ENCODE measurements at places on chromosomes 5 and 9.

DNA sequence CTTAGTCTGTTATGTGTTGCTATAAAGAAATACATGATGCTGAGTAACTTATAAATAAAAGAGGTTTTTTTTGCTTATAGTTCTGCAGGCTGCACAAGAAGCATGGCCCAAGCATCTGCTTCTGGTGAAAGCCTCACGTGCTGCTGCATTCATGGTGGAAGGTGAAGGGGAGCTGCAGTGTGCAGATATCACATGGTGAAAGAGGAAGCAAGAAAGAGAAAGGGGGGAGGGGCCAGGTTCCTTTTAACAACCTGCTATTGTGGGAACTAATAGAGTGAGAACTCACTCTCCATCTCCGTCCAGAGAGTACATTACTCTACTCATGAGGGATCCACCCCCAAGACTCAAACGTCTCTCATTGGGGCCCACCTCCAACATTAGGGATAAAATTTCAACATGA lies 12.5 kb upstream of the PARP8 start:
- DNase-seq, result no peak

DNA sequence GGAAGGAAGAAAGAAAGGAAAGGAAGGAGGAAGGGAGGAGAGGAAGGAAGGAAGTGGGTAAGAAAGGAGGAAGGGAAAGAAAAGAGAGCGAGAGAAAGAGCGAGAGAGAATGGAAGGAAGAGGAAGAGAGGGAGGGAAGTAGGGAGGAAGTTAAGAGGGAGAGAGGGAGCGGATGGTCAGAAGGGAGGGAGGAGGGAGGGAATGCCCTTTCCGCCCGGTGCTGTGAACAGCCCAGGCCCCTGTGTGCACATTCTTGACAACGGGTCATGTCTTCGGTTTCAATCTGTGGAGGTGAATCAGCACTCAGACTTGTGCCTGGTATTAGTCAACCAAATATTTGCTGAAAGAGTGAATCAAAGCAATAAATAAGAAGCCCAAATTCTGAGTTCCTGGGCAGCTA lies 39.2 kb downstream of the PRUNE2 start:
- no peak for DNase-seq

GRCh38 chr5:10537624-10538023 lies 26.2 kb upstream of the ANKRD33B start:
- no peak for DNase-seq

GRCh38 chr5:154850255-154851062 lies at the start of gene FAXDC2:
TSS of gene FAXDC2 (minus strand) at chr5:154850603. CDS start at chr5:154838178, 12,425 bp downstream.
- no peak for DNase-seq

GRCh38 chr5:44842496-44843282 lies 33.9 kb downstream of the MRPS30 start:
- DNase-seq, result no peak

- DNase-seq, result no peak
These were observed 189.0 kb upstream of the DAP start for GRCh38 chr5:10949856-10950630.

DNA sequence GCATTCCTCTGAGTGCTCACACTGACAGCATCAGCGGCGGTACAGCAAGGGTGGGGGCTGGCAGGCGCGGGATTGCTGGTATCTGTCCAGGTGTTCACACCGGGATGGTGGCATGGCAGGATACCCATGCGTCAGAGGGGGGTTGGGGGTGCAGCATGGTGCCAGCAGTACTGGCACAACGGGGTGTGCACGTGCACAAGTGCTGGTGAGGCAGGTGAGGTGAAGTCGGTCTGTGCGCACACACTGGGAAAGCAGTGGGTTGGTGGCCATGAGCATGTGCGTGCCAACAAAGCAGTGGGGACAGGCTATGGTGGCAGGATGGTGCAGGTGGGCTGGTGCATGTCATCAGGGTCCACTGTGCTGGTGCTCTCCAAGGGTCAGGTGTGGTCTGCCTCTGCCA lies 819.6 kb upstream of the EDIL3 start:
- DNase-seq, result no peak

- DNase-seq, result no peak
These were observed 488 bp downstream of the COL15A1 start for GRCh38 chr9:98944057-98944733.

GRCh38 chr5:72605632-72606031 lies 98.4 kb upstream of the ZNF366 start:
- no peak for DNase-seq

- DNase-seq, result no peak
These were observed 306.3 kb downstream of the FER start for GRCh38 chr5:109053995-109054417.

GRCh38 chr5:169006842-169007790 lies 293.8 kb downstream of the SLIT3 start:
- no peak for DNase-seq

GRCh38 chr5:140381972-140382371 lies 19.7 kb upstream of the ANKHD1 start:
- DNase-seq, result no peak

DNA sequence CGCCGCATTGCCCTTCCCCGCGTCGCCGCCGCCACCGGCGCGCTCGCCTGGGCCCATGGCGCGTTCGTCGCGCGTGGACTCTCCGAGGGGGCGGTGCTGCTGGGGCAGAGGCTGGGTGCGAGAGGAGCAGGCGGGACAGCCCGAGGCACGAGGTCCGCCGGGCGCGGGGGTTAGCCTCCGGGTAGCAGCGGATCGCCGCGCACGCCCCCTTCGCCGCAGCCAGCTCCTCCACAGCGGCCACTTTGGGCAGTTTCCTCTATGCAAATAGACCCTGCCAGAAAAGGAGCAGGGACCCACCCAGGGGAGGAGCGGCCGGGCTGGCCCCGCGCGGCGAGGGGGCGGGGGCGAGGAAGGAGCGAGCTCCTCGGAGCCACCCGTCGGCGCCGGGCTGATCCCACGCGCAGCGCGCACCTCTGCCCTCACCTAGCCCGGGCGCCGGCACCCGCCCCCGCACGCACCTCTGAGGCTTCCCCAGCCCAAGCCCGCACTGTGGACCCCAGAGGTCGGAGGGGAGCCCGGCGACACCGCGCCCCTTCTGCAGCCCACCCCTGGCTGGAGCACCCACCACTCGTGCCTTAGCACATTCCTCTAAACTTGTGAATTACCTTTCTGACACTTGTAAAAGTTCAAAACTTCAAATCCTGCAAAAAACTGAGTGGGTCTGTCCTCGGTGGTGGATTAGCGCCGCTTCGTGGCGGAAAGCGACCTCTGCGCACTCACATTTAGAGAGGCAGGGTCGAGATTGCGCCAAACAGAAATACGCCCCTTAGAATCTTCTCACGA lies at the start of gene COL23A1:
COL23A1 (minus strand) TSS at position 253 of the 783 bp plus-strand sequence.
- no peak for DNase-seq

DNA sequence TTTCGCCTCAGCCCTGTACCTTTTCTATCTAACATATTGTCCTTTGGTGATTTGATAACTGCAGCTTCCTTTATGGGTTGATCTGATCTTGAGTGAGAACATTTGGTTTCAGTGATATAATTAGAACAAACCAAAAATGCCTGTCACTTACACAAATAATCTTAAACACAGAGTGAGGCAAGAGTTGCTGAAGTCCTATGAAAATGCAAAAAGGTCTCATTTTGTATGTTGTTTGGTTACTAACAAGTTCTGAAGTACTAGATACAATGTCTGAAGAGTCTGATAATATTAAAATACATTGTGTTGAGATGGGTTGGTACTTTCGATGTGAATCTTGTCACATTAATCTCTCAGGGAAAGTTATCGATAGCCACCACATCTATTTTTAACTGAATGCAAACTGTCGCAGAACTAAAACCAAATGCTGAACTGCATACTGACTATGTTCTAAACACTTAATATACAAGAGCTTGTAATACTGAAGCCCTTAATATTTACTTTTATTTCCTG lies 70.4 kb upstream of the TMED7 start:
- no peak for DNase-seq

GRCh38 chr9:135130207-135130976 lies 42.9 kb downstream of the OLFM1 start:
- DNase-seq, result no peak

GRCh38 chr5:78327761-78328510 lies 32.5 kb upstream of the SCAMP1 start:
- DNase-seq, result no peak

GRCh38 chr9:14563902-14564624 lies 129.2 kb downstream of the ZDHHC21 start:
- no peak for DNase-seq

DNA sequence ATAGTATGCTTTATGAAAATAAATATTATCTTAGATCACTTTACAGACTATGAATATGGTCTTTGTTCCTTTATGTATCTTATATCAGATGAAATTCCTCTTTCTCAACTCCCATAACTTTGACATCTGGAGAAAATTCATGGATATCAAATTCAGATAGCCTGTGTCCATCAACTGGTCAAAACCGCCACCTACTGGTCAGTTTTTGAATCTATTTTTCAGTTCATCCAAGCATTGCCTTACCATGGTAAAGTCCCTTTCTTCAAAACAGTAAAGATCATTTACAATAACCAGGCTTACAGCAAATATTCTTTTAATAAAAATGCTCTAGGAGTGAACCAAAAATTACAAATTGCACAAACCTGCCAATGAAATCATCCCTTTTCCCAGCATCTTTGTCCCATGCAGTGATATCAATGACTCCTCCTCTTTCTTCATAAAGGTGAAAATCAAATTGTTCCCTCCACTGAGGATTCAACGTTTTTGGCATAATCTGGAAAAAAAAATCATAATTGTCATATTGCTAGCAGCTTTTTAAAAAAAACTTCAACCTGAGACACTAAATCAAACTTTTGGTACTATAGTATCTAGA lies 290.5 kb downstream of the SLF1 start:
- no peak for DNase-seq

- no peak for DNase-seq
These were observed 366.9 kb downstream of the DMRTA1 start for GRCh38 chr9:22813529-22813928.

- no peak for DNase-seq
These were observed 39.0 kb upstream of the AOPEP start for GRCh38 chr9:94687451-94687850.

DNA sequence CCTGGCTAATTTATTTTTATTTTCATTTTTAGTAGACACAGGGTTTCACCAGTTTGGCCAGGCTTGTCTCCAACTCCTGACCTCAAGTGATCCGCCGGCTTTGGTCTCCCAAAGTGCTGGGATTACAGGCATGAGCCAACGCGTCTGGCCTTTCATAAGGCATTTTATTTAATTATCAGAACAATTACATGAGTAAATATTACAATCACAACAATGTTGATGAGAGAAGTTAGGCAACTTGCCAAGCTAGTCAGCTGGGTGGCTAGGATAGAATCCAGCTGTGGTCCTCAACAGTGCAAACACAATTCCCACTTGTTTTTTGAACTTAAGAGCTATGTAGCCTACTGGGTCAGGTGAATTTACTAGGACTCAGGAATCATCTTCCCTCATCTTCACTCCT lies 22.0 kb downstream of the C9orf57 start:
- no peak for DNase-seq

DNA sequence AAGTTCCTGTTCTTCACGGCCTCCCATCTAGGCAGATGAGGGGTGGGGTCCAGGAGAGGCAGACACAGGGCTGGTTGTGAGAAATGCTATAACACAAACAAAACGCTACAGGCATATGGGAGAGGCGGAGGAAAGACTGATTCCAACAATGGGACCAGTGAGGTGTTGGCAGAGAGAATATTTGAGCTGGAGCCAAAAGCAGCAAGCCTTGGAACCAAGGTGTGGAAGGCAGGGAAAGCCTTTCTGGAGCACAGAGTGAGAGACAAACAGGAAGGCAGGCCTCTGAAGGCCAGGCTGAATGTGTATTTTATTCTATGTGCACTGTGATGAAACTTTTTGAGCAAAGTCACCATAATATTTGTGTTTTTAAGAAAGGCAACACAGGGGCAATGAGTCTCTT lies 2.9 kb downstream of the ATPSCKMT start:
- no peak for DNase-seq

GRCh38 chr5:107396351-107396690 lies 274.4 kb downstream of the EFNA5 start:
- DNase-seq, result no peak

GRCh38 chr9:134618833-134619447 lies 22.7 kb upstream of the COL5A1 start:
- DNase-seq, result no peak

All from stimulated activated CD8-positive, alpha-beta memory T cell treated with anti-CD3 and anti-CD28 coated beads, Interleukin-15, amount 100 ng/mL, for 1 hour (primary cell).